Epithelial cell of alveolus of lung (primary cell): ENCODE measurements at places on chromosomes 12 and 14. TPM values are rescaled to one million over a fixed set of nuclear protein-coding genes. Genes with fewer than 3 reads are reported as not detected.

Gene ITGB7
- not detected in 2 replicates for total RNA-seq

Gene KITLG
- total RNA-seq = 25.2 and 47.7 TPM in 2 replicates

Gene KRT78
- not detected in 2 replicates for total RNA-seq

Gene TESPA1
- not detected in 2 replicates for total RNA-seq

Gene KANSL2
- total RNA-seq = 45.3 and 45.7 TPM in 2 replicates

Gene INHBC
- not detected in 2 replicates for total RNA-seq

Gene LPAR5
- total RNA-seq = 0.65 TPM in 1 of 2 replicates, not detected in the other

Gene OR4M1
- not detected in 2 replicates for total RNA-seq

Gene SLC8A3
- 0.52 and 1.4 TPM in 2 replicates for total RNA-seq

Gene SERPINA4
- total RNA-seq = not detected in 2 replicates

Gene TSPAN19
- total RNA-seq = 0.13 TPM in 1 of 2 replicates, not detected in the other

Gene GPR68
- total RNA-seq = under 0.01 and 1.6 TPM in 2 replicates

Gene KRT80
- 0.64 and 0.91 TPM in 2 replicates for total RNA-seq

Gene DHRS2
- total RNA-seq = under 0.01 TPM in 1 of 2 replicates, not detected in the other

Gene KLRB1
- total RNA-seq = not detected in 2 replicates

Gene GAS2L3
- total RNA-seq = 13.6 and 13.7 TPM in 2 replicates

Gene SOAT2
- 0.48 TPM in 1 of 2 replicates, not detected in the other for total RNA-seq

Gene RHEBL1
- total RNA-seq = 0.78 TPM in 1 of 2 replicates, not detected in the other

Gene NCKAP5L
- total RNA-seq = 19.5 and 28.3 TPM in 2 replicates

Gene AQP6
- total RNA-seq = not detected in 2 replicates

Gene ISCA2
- 24.2 and 28.0 TPM in 2 replicates for total RNA-seq

Gene RIN3
- total RNA-seq = 7.0 and 9.1 TPM in 2 replicates

Gene C12orf43
- total RNA-seq = 11.8 and 14.1 TPM in 2 replicates

Gene SYNDIG1L
- 0.13 and 2.5 TPM in 2 replicates for total RNA-seq

Gene KRT75
- not detected in 2 replicates for total RNA-seq

Gene TEX22
- total RNA-seq = 0.13 and 1.4 TPM in 2 replicates

Gene ALDH1L2
- 35.3 and 39.6 TPM in 2 replicates for total RNA-seq

Gene KRT86
- total RNA-seq = not detected in 2 replicates

Gene ATL1
- 1.2 and 7.1 TPM in 2 replicates for total RNA-seq

Gene KCNJ8
- 2.3 and 3.2 TPM in 2 replicates for total RNA-seq

Gene CLEC6A
- not detected in 2 replicates for total RNA-seq

Gene PLEKHG7
- total RNA-seq = 0.13 TPM in 1 of 2 replicates, not detected in the other

Gene TAS2R46
- total RNA-seq = 2.8 TPM in 1 of 2 replicates, not detected in the other

Gene DHH
- total RNA-seq = under 0.01 TPM in 1 of 2 replicates, not detected in the other

Gene PLD4
- total RNA-seq = not detected in 2 replicates

Gene TRMT61A
- total RNA-seq = 7.2 and 9.1 TPM in 2 replicates

Gene SPX
- total RNA-seq = 0.48 and 0.91 TPM in 2 replicates

Gene HOXC12
- total RNA-seq = not detected in 2 replicates

Gene TMPRSS12
- total RNA-seq = not detected in 2 replicates

Gene MAP1LC3B2
- 0.26 and 0.32 TPM in 2 replicates for total RNA-seq

Gene ADGRD1
- total RNA-seq = 0.40 and 0.78 TPM in 2 replicates

Gene ANO4
- 4.0 and 5.8 TPM in 2 replicates for total RNA-seq

Gene CD27
- not detected in 2 replicates for total RNA-seq

Gene NID2
- total RNA-seq = 104 and 178 TPM in 2 replicates

Gene HNF1A
- not detected in 2 replicates for total RNA-seq

Gene SLC5A8
- not detected in 2 replicates for total RNA-seq

Gene HHIPL1
- total RNA-seq = 2.6 and 3.4 TPM in 2 replicates

Gene IL26
- total RNA-seq = not detected in 2 replicates
